Omental fat pad (tissue), 4 donors: ENCODE measurements at places on chromosomes 4 and X.

DNA sequence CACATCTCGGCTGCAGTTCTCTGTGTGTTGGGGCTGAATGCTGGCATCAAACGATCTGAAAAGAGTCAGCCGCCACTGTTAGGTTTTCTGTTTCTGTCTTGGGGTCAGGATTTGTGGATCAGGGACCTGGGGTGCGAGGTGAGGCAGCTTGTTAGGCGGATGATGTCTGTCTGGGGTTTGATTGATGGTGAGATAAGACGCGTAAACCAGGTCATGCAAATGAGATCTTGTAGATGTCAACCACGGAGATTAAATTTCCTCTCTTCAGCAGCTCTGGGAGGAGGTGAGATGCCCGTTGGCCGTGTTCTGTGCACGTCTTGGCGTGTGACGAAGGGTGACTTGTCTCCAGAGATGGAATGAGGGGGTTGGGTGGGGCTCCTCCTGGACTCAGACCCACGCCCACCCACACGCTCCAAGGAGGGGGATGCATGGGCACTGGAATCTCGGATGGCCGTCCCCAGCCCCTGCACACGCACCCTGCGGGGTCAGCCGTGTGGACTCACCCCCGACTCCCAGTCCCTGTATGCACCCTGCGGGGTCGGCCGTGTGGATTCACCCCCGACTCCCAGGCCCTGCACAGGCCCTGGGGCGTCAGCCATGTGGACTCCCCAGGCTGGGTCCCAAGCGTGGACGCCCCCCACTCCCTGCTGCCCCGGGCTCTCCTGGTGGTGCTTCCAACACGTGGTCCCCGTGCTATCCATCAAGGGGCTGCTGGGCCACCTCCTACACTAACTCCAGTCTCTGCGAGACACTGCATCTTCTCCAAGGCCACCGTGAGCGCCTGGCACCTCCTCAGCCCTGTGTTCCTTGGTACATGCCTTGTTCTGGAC lies 16.0 kb upstream of the UVSSA start:
- no peak for DNase-seq

DNA sequence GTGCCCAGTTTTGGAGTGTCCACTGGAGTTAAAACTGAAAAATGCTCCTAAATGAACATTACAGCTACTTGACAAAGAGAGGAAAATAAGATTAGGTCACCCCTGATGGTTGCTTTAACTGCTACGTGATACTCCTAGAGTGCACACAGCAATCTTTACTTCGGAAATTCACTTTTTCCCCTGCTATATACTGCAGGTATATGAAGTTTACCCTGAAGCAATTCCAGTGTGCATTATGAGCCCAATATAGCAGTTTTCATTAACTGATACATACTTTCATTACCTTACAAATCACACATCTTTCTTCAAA lies 773 bp upstream of the ZNF827 start:
- no peak for DNase-seq

- no peak for DNase-seq
Measured at GRCh38 chrX:39157796-39158195, 356.5 kb downstream of the MID1IP1 start.

DNA sequence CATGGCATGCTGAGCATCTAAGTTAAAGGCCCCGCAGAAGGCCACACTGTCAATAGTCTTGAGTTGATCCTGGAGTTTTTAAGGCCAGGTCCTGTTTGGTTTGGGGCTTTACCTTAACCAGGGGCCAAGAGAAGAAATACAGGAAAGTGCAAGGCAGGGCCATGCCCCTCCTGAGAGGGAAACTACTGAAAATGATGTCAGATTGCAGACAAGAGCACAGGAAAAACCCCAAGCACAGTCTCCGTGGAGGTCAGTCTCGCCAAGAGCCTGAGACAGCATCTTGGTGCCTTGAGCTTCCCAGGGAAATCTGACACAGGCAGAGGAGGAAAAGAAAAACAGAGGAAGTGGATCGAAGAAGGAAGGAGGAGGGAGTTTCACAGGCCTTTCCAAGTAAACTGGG lies 32.2 kb upstream of the GATB start:
- DNase-seq = no peak

GRCh38 chrX:118181030-118181429 lies 64.4 kb upstream of the KLHL13 start:
- DNase-seq = no peak

GRCh38 chrX:46180258-46180687 lies 364.9 kb downstream of the ZNF674 start:
- DNase-seq = no peak

DNA sequence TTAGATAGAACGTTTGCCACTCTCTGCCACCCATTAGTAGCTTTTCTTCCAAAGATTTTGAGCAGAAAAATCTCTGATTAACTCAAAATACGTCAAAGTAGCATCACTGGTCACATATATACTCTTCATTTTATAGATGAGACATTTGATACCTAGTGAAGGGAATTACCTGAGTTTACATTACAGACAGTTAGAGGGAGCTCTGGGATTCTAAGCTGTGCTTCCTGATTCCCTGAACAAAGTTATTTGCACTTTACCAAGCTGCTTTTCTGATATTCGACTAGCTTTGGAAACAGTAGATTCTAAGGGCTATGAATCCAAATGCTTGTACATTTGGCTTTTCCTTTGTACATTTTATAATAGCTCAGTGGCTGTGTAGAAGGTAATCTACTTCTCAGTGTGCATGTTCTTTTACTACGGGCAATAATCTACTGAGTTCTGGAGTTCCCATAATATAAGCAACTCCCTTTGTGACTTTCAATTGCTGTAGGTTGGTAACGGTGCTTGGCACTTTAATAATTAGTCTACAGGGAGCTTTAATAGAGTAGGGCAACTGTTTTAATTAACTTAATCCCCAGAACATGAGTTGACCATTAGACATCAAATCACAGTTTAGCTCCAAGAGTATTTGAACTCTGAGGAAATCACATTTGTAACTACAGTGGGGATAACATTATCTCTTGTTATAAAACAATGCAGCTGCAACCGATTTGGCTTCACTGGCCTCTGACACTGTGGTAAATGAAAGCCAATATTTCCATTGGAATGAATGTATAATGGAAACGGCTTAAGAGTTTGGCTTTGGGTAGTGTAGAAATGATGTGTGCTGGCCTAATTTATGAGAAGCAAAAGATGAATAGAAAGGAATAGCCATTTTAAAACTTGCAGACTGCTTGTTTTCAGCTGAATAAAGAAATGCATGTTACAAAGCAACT lies 1602.4 kb downstream of the STIM2 start:
- DNase-seq = no peak

DNA sequence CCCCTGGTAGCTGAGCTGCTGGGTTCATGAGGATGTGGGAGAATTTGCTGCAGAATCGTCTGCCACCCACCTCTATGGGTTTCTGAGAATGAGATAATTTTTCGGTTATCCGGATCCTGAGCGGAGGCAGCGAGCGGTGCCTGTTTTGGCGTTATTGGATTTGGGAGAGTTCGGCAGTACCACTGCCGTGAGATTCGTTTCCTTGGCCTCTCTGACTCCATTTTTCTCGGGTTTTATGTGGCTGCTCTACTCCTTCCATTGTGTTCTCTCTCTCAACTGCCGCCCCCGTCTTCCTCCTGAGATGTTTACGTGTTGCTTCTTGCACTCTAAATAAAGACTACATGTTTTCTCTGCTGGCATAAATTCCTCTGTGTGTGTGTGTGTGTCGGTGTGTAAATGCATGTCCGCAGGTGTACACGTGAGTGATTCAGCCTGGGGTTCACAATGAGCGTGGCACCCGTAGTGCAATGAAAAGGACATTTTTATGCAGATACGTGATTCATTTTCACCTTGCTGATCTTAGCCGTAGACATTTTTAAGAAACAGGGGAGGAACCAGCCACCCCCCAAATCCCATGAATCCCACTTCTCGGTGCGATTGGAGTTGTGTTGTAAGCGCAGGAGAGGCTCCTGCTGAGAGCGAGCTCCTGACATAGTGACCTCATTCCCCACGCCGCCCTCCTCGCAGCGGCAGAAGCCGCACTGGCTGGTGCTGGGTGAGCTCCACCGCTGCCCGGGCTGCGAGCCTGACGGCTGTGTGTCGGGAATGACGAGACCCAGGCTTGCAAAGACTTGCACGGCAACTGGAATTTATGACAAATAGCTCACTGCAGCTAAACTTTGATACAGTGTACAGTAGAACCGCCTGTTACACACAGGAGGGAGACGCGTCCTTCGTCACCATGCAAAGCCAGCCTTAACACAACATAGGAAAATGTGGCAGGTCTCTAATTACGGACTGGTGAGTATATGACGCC lies 82.2 kb downstream of the STOX2 start:
- DNase-seq = no peak

DNA sequence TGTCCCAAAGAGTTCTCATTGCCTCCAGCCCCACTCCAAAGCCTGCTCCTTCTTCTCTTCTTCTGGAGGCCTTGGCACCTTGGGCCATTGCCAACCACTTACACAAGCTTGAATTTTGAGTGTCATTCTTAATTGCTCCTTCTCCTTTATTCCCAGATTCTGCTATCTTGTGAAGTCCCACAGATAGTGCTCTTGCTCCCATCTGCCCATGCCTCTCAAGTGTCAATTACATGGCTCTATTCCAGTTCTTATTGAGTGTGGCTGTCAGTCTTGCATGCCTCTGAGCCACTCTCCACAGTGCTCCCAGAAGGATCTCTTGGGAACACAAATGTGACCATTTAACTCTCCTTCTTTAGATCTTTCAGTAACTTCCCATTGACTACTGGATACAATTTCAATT lies 117.3 kb upstream of the SFRP2 start:
- DNase-seq = no peak

DNA sequence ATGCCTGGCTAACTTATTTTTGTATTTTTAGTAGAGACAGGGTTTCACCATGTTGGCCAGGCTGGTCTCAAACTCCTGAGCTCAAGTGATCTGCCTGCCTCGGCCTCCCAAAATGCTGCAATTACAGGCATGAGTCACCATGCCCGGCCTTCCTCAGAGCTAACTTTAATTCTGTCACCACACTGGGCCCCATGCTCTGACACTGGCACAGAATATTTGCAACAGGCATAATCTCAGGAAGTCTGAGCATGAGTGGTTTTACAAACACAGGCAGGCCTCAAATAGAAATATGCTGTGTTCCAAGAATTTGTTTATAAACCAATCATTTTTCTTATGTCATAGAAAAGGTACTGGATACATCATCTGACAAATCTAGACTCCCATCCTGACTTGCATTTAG lies 32.7 kb upstream of the FAM9C start:
- DNase-seq = no peak
